Transverse colon (tissue), 4 donors: ENCODE measurements at places on chromosomes 1 and 21.

DNA sequence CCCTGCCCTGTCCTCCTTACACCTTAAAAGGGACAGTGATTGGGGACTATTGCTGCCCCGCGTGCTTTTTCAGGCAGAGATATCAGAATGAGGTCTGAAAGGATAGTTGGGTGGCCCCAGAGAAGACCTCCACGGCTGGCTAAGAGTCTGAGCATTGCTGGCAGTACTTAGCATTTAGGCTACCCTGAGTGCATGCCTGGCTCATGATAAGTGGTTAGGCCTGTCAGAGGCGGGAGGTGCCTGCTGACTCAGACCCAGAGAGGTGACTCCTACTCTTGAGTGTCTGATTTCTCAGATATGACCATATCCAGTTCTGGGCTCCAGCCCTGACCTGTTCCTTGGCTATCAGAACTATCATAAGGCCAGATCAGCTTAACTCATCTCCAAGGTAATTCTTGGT lies 213.7 kb downstream of the PBX1 start:
- no peaks in the 10 kb centered on the region for H3K36me3 ChIP-seq
- peak overlapping the region; percentile 70 for H3K27ac ChIP-seq
- peaks cover 43% of the 10 kb centered on the region for H3K4me1 ChIP-seq
- no peak overlapping the region for H3K4me3 ChIP-seq
- peak; percentile 65 for DNase-seq

- H3K27me3 ChIP-seq: no peaks in the 10 kb centered on the region
- peak overlapping the region; percentile 62 for H3K27ac ChIP-seq
- H3K36me3 ChIP-seq: no peaks in the 10 kb centered on the region
- no peak overlapping the region for H3K4me3 ChIP-seq
- peaks cover 60% of the 10 kb centered on the region for H3K4me1 ChIP-seq
These were observed 58.5 kb downstream of the SLC45A1 start for GRCh38 chr1:8376358-8376840.

GRCh38 chr1:228006786-228007048 lies at the start of gene WNT3A:
TSS of gene WNT3A (plus strand) at chr1:228006998. CDS start at chr1:228007129, 131 bp downstream.
- no peak within 1 kb of the TSS for H3K4me3 ChIP-seq
- H3K4me1 ChIP-seq: peaks cover 5% of the 10 kb centered on the region
- no peaks in the 10 kb centered on the region for H3K36me3 ChIP-seq

DNA sequence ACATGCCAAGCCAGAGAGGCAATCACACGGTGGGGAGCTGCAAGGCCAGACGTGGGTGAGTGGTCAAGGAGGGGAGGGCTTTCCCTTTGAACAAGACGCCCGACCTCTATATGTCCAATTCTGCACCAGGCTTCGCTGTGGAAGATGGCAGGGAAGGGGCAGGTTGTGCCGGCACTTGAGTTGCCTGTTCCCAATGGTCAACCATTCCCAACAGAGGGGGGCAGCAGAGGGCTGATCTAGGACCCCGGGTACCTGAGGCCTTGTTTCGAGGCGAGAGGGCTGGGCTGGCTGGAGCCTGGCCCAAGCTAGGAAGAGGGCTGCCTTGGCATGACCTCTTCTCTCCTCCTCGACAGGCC lies 64.9 kb downstream of the TMEM53 start:
- no peak overlapping the region for H3K27ac ChIP-seq
- H3K4me1 ChIP-seq: no peaks in the 10 kb centered on the region
- no peak overlapping the region for H3K4me3 ChIP-seq
- H3K36me3 ChIP-seq: no peaks in the 10 kb centered on the region
- DNase-seq: peak; percentile 44

DNA sequence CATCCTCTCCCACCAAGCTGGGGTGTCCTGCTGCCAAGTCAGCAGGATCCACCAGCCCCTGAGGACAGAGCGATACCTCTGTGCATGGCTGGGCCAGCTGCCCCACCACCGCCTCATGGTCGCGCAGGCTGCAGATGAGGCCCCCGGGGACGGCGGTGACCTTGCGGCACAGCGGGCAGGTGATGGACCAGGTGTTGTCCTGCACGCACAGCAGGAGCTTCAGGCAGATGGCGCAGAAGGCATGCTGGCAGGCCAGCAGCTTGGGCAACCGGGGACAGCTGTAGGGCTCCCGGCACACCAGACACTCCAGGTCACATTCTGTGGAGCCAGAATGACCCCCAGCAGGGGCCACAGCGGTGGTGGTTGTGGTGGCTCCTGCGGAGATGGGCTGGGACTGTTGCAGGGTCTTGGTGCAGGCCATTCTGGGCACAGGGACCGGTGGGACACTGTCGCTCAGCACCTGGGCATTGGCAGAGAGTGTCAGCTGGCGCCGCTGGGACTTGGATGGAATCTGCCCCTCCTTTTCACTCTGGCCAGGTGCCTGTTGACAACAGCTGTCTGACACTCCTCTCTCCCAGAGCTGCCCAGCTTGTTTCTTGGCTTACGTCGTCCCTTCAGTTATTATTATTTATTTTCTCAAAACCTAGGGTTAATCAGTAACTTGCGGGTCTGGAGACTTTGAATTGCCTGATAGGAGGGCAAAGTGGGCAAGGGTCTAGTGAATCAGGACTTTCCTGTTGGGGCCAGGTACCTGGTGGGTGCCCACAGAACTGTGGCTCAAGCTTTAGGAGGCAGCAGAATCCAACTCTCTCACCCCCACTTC lies at the start of gene RNF186:
Gene RNF186, minus strand, starts transcription at position 603 of the 823 bp plus-strand sequence. Its CDS starts 182 bp downstream, at position 421.
- H3K4me1 ChIP-seq: peaks cover 2% of the 10 kb centered on the region
- H3K27me3 ChIP-seq: no peaks in the 10 kb centered on the region
- DNase-seq: peak; percentile 89
- H3K4me3 ChIP-seq: peak within 1 kb of the TSS; percentile 47
- no peaks in the 10 kb centered on the region for H3K36me3 ChIP-seq
- peak within 1 kb of the TSS; percentile 87 for H3K27ac ChIP-seq

DNA sequence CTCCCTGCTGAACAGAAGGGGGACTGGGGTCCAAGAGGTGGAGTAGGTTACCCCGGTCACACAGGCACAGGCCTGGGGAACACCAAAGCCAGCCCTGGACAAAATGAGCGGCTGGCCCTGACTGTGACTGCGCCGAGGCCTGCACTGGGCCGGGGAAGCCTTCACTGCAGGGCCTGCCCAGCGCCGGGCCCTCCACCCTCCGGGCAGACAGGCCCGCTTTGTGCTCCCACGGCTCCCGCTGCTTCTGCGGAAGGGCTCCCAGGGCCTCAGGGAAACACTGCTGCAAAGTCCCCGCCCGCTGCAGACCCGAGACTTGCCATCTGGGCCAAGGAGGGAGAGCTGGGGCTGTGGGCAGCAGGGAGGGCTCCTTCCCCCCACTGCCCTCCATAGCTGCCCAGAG lies 35.3 kb downstream of the MEGF6 start:
- no peaks in the 10 kb centered on the region for H3K27me3 ChIP-seq
- no peak overlapping the region for H3K4me3 ChIP-seq
- DNase-seq: no peak

GRCh38 chr1:20183035-20183434 lies 2.9 kb upstream of the UBXN10 start:
- no peaks in the 10 kb centered on the region for H3K36me3 ChIP-seq

DNA sequence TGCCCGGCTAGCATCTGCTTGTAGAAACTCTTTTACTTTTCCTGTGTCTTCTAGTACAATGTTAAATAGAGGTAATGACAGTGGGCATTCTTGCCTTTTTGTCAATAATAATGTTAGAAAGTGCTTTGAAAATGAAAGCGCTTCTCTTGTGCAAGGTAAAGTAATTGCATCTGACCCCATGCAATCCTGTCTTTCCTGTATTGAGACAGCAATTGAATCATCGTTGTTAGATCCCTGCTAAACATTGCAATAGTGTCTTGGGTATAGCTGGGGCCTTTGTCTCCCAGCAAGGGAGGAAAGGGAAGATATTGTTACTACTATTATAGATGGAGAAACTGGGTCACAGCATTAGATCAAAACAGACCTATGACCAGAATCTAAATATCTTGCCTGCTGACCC lies 80.9 kb downstream of the TLR5 start:
- H3K27ac ChIP-seq: no peak overlapping the region
- no peaks in the 10 kb centered on the region for H3K4me1 ChIP-seq
- no peak for DNase-seq
- H3K4me3 ChIP-seq: no peak overlapping the region

GRCh38 chr1:176501599-176501998 lies 38.6 kb downstream of the PAPPA2 start:
- H3K36me3 ChIP-seq: no peaks in the 10 kb centered on the region
- H3K27me3 ChIP-seq: no peaks in the 10 kb centered on the region
- no peak for DNase-seq
- H3K4me1 ChIP-seq: no peaks in the 10 kb centered on the region
- no peak overlapping the region for H3K27ac ChIP-seq

- H3K4me3 ChIP-seq: no peak overlapping the region
- no peak for DNase-seq
- H3K27ac ChIP-seq: peak overlapping the region; percentile 54
- no peaks in the 10 kb centered on the region for H3K36me3 ChIP-seq
- H3K27me3 ChIP-seq: no peaks in the 10 kb centered on the region
These were observed 25.7 kb downstream of the C21orf91 start for GRCh38 chr21:17793246-17794123.

DNA sequence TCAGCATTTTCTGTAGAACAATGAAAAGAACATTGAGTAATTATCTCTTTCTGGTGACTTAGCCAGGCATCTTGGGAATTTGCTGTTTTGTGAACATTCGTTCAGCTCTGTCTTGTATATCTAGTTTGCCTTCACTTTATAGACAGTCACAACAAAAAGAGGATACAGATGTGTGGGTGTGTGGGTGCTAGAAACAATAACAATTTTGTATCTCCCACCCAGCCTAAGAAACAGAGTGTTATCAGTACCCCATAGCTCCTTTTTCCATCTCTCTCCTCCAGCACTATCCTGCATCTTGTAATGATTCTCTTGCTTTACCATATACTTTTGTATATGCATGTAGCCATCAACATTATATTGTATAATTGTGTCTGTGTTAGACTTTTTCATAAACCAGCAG lies 33.0 kb downstream of the AK4 start:
- no peaks in the 10 kb centered on the region for H3K4me1 ChIP-seq
- no peaks in the 10 kb centered on the region for H3K36me3 ChIP-seq
- DNase-seq: no peak
- H3K27me3 ChIP-seq: no peaks in the 10 kb centered on the region
- no peak overlapping the region for H3K4me3 ChIP-seq

DNA sequence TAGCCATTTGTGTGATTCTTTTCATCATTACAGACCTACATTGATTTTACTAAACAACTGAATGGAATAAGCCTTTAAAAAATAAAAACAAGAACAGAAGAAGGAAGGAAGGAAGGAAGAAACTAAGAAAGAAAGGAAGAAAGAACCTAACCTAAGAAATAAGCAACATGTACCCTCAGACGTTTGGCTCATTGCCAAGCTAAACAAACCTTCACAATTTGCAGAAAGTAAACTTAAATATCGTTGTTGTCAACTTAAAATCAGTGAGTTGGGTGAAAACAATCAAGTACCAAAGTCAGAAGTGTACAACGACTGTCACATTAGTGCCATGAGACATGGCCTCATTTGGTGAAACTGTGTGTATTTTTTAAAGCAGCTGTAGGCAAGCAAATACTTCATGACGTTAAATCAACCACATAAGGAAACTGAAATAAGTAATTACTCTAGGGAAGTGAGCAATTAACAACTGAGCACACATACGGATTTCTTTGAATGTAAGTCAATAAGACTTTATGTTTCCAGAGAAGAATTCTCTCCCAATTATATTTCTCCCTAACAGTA lies 313.1 kb upstream of the TMPRSS15 start:
- no peaks in the 10 kb centered on the region for H3K4me1 ChIP-seq
- no peak for DNase-seq
- no peak overlapping the region for H3K4me3 ChIP-seq
- H3K27me3 ChIP-seq: no peaks in the 10 kb centered on the region
- H3K27ac ChIP-seq: no peak overlapping the region

- no peaks in the 10 kb centered on the region for H3K27me3 ChIP-seq
- H3K4me1 ChIP-seq: peaks cover 8% of the 10 kb centered on the region
- no peak for DNase-seq
- H3K4me3 ChIP-seq: no peak overlapping the region
- H3K36me3 ChIP-seq: no peaks in the 10 kb centered on the region
- no peak overlapping the region for H3K27ac ChIP-seq
These were observed 16.6 kb upstream of the CLCA4 start for GRCh38 chr1:86530211-86530845.

DNA sequence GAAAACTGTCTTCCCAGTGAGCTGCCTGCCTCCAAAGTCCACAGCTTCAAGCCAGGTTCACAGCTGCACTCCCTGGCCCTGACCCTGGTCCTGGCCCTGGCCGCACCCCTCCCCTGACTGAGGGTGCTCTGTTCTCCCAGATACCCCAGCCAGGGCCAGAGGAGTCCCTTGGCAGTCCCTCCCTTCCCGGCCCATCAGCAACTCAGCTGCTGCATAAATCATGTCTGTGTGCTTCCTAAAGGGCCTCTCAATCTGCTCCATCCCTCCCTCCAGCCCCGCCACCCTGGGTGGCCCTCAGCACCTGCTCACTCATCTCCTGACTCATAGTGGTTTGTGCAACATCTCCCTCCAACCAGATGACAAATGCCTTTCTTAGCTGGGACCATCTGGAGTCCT lies 24.8 kb upstream of the C1orf174 start:
- H3K36me3 ChIP-seq: no peaks in the 10 kb centered on the region
- no peaks in the 10 kb centered on the region for H3K27me3 ChIP-seq
- no peak for DNase-seq
- H3K4me1 ChIP-seq: no peaks in the 10 kb centered on the region
- no peak overlapping the region for H3K27ac ChIP-seq

DNA sequence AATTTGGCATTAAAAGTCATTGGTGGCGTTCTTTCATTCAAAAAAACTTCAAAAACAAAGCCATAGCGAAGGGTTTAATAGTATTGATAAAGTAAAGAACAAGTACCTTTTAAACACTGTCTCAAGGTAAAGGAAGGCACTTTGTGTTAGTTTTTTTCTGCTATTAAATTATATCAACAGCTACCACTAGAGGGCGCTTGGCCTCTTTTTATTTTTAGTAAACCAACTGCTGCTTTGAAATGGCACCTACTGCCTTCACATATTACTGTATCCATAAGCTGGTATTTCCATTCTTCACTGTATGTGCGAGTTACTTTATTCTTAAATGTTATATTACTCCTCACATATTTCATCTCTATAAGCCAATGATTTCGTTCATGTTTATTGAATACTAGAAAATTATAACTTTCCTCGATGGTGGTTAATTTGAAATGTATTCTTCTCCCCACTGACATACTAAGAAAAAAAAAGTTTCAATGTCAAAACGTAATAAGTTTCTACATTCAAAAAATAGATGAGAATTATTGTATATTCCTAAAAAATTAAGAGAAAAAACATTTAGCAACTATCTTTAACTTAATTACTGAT lies 125.7 kb upstream of the CXADR start:
- H3K36me3 ChIP-seq: no peaks in the 10 kb centered on the region
- no peaks in the 10 kb centered on the region for H3K27me3 ChIP-seq
- H3K4me3 ChIP-seq: no peak overlapping the region
- H3K4me1 ChIP-seq: no peaks in the 10 kb centered on the region

DNA sequence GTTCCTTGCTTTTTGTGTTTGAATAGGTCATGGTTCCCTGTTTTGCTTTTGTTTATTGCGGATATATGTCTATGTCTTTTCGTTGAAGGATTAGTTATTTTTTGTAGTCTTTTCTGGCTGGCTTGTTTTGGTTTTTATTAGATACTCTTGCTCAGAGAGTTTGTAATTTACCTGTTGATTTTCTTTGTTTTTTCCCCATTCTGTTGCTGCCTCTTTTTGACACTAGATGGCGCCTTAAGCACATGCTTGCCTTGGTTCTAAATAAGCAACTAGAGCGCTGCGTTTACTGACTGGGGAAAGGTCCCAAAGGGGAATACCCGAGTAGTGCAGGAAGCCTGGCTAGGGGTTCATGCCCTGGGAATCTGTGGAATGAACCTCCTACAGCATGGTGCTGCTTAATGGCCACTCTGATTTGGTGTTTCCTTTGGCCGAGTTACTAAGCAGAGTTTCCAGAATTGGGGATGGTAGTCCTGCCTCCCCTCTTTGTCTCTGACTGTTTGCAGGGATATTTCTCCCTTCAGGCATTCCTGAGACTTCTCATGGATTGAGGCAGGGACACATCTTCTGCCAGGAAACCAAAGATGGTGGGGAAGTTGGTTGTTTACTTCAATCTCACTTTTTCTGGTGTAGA lies 143.2 kb downstream of the PTPRU start:
- no peak for DNase-seq
- H3K4me3 ChIP-seq: no peak overlapping the region
- H3K27ac ChIP-seq: no peak overlapping the region
- H3K36me3 ChIP-seq: no peaks in the 10 kb centered on the region
